MG63 (cell line): ENCODE measurements at places on chromosomes 5 and 9. TPM values are rescaled to one million over a fixed set of nuclear protein-coding genes. Genes with fewer than 3 reads are reported as not detected.

Gene GRAMD2B
- 6.2 and 30.3 TPM in 2 replicates for total RNA-seq

Gene PIP5K1B
- not detected in 2 replicates for total RNA-seq

Gene PCDHGA1
- 0.42 and 0.56 TPM in 2 replicates for total RNA-seq

Gene MAMDC2
- total RNA-seq = not detected in 2 replicates

Gene SGCD
- total RNA-seq = 0.49 and 0.67 TPM in 2 replicates

Gene C7
- not detected in 2 replicates for total RNA-seq

Gene ENC1
- 14.5 and 35.0 TPM in 2 replicates for total RNA-seq

Gene HAND1
- total RNA-seq = 2.3 and 7.4 TPM in 2 replicates

Gene WNT8A
- total RNA-seq = not detected in 2 replicates

Gene SPATA31D4
- total RNA-seq = not detected in 2 replicates

Gene NSA2
- total RNA-seq = 33.1 and 67.4 TPM in 2 replicates

Gene UBE2QL1
- not detected in 2 replicates for total RNA-seq

Gene FRMD3
- 1.1 TPM in 1 of 2 replicates, not detected in the other for total RNA-seq

Gene LVRN
- total RNA-seq = 0.10 TPM in 1 of 2 replicates, not detected in the other

Gene LIX1
- not detected in 2 replicates for total RNA-seq

Gene PTGES
- 0.23 TPM in 1 of 2 replicates, not detected in the other for total RNA-seq

Gene CATSPER3
- 0.59 and 1.5 TPM in 2 replicates for total RNA-seq
